ENCODE measurements at places on chromosomes 5 and 9.
A peak's percentile ranks its signal among the peaks of the same experiment; 100 is the strongest.

- DNase-seq, result no peak
Measured at GRCh38 chr5:175887463-175887862, 16.1 kb downstream of the CPLX2 start.

- no peak for DNase-seq
Measured at GRCh38 chr9:114697951-114698351, 16.0 kb upstream of the TEX48 start.

DNA sequence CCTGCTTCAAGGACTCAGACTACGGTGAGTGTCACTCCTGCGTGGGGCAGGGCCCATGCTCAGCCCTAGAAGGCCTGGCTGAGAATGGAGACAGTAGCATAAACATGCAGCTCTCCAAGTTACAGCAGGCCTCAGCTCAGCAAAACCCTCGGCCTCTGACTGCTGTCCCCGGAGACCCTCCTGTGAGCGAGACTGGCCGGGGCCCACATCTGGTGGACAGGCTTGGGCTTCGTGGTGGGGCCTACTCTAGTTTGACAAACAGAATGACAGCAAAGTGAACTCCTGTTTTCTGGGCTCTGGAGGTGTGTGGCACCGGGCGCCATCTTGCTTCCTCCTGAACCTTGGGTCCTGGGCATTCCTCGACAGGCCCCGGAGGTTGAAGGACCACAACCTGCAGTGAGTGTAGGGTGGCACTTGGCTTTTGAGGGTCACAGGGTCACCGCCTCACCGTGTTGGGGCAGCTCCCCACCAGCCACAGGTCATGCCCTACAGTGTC is 97.5 kb downstream of the PHF2 start:
- no peak for DNase-seq

GRCh38 chr9:134626571-134627416 is 14.8 kb upstream of the COL5A1 start:
- DNase-seq, result peak; percentile 49

GRCh38 chr5:119706049-119706448 is 76.7 kb downstream of the FAM170A start:
- DNase-seq, result no peak

DNA sequence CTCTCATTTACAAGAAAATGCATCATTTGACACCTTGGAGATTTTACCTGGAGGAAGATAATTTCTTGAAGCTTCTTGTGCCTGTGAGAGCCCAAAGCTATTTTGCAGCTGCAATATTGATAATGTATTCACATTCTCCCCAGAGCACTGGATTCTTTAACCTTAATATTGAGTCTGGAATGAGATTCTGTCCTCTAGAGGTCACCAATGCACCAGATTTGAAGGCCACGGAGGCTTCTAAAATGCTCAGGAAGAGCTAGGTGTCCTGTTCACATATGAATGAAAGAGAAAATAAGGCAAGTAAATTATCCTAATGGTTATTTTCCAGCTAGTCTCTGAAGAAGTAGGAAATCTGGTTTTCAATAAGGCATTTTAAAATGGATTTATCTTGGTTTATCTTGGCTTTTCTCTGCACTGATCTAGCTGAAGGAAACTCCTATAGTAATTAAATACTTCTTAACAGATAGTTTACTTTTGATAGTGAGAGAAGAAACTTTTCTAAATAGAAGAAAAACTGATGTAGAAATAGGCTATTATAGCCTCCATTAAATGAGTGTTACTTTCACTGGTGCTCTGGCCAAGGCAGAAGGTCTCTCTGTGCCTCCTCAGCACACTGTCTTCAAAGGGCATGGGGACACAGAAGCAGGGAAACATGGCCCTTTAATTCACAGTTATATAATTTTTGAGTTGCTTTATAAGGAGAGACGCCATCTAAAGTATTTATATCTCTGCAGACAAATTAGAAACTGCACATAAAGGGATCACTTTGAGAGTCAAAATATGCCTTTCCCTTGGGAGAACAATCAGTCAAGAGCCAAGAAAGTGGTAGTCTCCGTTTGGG is 297.0 kb upstream of the ACTBL2 start:
- DNase-seq, result peak; percentile 79

GRCh38 chr5:147348046-147348445 is 113.2 kb downstream of the STK32A start:
- DNase-seq, result no peak

GRCh38 chr5:174831031-174831660 is 106.8 kb downstream of the MSX2 start:
- DNase-seq, result no peak

GRCh38 chr5:122221857-122222256 is 90.2 kb upstream of the SNCAIP start:
- no peak for DNase-seq

DNA sequence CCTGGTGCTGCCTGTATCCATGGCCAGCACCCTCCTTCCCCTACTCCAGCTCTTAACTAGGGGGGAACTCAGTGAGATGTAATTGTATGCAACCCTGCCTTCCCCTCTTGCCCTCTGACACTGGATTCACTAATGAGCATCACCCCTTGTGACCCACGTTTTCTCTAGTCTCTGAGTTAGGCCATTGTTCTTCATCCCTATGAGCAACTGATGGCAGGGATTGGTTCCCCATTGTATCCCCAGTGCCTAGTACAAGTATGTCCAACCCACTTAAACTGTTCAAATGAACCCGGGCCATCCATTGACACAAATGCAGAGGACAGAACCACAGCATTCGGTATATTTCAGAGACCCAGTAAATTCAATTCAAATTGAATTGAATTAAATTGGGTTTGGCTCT is 77.6 kb upstream of the ASTN2 start:
- DNase-seq, result no peak

DNA sequence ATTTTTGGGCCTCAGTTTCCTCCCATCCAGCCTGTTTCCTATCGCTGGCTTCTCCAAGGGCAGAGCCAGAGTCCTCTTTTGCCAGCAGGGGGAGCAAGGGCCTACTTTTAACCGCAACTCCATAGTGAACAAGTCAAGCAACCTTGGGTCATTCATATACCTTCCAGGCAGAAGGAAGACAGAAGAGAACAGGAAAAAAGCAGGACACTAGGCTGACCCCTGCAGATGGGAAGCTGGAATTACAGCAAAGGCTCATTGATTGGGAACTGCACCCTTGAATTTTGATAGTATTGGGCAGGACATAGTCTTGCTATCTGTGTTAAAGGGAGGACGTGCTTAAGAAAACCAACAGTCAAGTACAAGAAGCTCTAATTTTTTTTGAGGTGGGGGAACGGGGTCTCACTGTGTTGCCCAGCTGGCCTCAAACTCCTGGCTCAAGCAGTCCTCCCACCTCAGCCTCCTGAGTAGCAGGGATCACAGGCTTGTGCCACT is 30.1 kb downstream of the QRFP start:
- peak; percentile 82 for DNase-seq

DNA sequence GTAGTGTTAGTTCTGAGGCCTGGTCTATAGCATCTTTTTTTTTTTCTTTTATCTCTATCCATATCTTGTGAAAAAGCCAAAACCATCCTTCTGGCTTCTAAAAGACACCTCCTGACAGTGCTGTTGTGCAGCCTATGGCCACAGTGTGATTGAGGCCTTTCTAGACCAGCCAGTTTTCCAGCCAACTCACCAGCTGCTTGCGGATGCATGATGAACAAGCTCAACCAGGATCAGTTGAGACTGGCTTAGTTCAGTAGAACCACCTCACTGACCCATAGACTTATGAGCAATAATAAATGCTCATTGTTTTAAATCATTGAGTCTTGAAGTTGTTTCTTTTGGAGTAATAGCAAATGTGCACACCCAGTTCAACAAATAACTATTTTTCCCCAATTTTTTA is 296.9 kb downstream of the FAM170A start:
- DNase-seq, result no peak

DNA sequence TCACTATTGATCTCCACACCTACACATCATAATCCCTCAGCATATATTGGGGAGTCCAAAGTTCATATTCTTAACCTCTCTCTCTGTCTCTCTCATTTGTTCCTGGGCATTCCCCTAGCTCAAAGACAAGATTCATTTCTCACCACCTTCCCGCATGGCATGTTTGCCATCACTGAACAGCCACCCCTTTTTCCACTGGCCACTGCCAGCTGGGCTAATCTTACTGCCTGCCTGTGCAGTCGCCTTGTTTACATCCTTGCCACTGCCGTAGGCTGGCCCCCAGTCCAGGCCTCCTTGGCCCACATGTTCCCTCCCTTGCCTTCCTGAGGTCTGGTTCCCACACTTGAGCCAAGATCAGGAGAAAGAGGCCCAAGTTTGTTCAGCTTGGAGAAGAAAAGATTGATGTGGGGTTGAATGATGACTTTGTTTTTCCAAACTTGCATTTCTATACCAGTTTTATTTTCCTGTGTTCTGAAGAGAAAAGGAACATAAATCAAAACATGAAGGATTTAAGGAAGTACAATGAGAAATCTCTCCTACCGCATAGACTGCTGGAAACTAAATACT is 80.2 kb downstream of the PLAC8L1 start:
- no peak for DNase-seq

DNA sequence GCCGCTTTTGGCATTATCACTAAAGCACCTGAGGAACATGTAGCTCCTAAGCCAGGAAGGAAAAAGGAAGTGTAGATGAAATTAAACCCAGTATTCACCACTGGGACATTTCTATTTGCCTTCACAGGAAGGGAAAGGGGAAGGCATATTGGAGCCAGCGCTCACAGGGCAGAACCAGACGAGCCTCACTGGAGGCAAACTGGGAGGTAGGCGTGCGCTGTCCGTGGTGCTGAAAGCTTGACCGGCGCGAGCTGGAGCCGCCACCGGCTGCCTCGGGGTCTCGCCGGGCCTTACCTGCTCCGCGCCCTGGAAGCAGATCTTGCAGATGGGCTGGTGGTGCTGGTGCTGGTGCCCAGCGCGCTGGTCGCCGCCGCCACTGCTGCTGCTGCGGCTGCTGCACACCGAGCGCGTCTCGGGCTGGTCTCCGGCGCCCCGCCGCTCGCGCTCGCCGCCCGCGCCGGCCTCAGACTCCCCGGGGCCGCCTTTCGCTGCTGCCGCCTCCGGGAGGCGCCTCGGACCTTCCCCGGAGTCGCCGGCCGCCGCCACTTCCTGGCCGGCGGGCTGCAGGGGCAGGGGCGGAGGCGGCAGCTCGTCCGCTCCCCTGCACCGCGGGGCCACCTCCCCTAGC is 732 bp downstream of the MARCHF11 start:
- DNase-seq, result peak; percentile 56

- DNase-seq, result no peak
Measured at GRCh38 chr5:114419959-114420358, 58.1 kb downstream of the KCNN2 start.

- no peak for DNase-seq
Measured at GRCh38 chr5:142141463-142141862, 32.9 kb downstream of the NDFIP1 start.

GRCh38 chr5:92580814-92581213 is 1000.2 kb downstream of the NR2F1-AS1 start:
- DNase-seq, result no peak
